Left ventricle myocardium inferior (tissue), 1 donor: ENCODE measurements at places on chromosomes 6 and 20.

DNA sequence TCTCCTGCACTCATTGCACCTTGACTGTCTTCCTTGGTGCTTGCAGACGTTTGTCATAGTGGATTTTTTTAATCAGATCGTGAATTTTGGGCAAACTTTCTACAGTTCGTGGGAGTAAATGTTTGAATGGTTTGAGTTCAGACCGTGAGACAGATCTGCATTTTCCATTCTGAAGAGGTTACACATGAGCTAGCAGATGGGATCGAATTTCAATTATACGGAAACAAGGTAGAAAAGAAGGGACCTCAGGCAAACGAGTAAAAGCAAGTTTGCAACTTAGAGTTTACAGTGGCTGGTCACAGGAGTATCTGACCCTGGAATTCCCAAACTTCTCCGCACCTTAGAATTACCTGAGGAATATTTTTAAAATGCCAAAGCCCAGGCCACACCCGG lies 17.2 kb upstream of the NCR2 start:
- no peak for DNase-seq

DNA sequence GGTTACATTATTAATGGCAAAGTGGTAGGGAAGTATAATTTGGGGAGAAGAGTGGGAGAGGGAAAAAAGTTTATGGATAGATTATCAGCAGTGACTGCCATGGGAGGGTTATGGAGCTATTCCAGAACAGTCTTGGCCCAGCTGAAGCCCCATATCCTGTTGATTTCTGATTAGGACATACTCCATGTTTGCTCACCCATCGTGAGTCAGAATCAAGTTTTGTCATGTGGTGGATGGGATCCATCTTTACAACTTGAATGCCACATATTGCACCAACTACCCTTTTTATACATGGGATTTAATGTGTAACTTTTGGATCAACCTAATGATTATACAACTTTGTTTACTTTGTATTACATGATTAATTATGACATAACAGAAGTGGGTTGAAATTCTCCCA lies 217.0 kb downstream of the HAO1 start:
- DNase-seq = no peak

DNA sequence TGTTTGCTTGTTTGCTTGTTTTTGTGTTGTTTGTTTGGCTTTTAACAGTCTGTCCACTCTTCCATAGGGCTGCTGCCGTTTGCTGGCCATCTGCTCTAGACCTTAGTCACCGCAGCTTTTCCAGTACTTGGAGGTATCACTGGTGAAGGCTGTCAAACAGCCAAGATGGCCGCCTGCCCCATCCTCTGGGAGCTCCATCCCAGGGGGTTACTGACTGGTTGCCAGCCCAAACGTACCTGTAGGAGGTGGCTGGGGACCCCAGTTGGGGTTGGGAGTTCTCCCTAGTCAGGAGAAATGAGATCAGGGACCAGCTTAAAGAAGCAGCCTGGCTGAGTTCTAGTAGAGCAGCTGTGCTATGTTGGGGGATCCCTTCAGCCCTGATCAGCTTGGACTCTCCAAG lies 418.4 kb downstream of the KHDRBS2 start:
- DNase-seq = no peak

- no peak for DNase-seq
Measured at GRCh38 chr6:41937861-41938574, 3.6 kb downstream of the CCND3 start.

DNA sequence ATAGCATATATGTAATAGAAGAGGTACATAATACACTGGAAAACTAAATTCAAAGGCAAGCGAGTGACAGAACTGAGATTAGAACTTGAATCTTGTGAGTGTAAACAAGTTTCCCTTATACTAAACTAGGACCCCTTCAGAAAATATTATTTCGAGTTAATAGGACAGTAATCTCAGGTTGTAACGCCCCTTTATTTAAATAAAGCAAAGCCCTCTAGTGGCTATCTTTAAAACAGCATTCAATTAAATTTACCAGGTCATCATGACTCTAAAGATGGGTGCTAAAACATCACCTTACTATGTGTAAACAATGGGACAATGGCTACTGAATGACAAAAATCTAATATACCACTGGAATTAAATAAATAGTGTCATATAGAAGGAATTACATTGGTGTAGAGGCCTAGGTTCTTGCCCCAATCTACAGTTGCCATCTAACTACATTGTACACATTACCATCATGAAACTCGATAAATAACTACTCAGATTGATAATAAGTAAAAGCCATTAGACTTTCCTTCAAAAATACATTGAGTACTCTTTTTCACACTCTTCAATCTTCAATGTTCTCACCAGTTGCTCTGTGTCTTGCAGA lies 255.4 kb upstream of the IRAK1BP1 start:
- no peak for DNase-seq

DNA sequence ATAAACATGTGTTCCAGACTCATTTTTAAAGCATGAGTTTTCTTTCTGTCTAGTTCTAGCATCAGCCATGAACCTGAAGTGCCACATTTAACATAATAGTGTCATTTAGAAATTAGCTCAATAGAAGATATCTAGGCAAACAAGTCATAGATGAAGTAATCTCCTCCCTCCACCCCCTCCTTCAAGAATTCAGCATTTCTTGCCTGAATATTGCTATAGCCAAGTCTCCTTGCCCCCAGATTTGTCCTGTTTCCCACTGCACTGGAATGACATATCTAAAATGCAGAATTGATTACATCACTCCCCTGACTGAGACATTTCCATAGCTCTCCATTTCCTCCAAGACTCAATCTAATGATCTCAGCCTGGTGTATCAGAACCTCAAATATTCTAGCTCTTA lies 134.9 kb upstream of the BACH2 start:
- no peak for DNase-seq

GRCh38 chr6:152087701-152088100 lies 280.2 kb downstream of the ESR1 start:
- DNase-seq = no peak

- DNase-seq = no peak
Measured at GRCh38 chr6:159880412-159880975, 10.3 kb upstream of the MAS1 start.

GRCh38 chr6:7086488-7086887 lies 21.3 kb upstream of the RREB1 start:
- peak; percentile 30 for DNase-seq

DNA sequence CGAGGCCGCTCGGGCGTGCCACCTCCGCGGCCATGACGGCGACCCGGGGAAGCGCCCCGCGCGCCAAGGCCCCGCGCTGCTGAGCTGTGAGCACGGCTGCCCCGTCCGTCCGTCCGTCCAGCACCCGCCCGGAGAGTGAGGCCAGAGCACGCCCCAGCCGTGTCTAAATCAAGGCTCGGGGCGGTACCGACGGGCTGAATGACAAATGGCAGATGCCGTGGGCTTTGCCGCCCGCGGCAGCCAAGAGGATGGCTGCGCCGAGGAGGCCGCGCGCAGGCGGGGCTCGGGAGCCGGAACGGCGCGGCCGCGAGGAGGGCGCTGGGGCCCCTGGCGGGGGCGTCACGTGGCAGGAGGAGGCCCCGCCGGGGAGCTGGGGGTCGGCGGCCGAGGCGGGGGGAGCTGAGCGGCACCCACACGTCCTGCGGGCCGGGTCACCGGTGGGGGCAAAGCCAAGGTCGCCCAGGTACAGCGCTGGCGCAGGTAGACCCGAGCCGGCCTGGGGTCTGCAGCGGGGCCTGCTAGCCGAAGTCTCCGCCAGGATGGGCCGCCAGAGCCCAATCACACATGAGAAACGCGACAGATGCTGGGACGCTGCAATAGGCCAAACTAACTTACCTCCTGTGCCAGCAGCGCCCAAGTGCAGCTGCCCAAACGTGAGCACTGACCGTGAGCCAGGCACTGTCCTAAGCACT lies at the start of gene PLAGL1:
Gene PLAGL1 (minus strand): TSS at position 140 of the 692 bp plus-strand sequence. CDS start 60,123 bp downstream, outside the sequence.
- peak; percentile 72 for DNase-seq

- DNase-seq = no peak
Measured at GRCh38 chr6:127225497-127225896, 41.2 kb upstream of the RNF146 start.

- DNase-seq = no peak
Measured at GRCh38 chr6:43393602-43394001, 24.2 kb upstream of the ZNF318 start.

DNA sequence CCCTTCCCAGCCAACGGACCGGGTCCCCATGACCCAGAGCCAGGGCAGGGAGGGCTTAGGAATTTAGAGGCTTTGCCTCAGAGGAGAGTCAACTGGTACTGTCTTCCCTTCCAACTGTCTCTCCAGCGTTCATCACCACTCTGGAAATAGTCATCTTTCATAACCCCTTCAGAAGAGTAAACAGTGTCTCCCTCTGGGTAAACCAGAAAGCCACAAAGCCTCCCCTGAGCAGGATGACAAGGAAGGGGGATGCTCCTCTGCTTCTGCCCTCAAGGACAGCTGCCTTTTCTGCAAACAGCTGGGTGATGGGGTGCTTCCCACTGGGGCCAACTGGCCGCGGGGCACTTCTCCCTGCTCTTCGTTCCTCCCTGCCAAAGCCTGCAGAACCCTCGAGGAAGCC lies 90.1 kb downstream of the PSMG4 start:
- DNase-seq = no peak

DNA sequence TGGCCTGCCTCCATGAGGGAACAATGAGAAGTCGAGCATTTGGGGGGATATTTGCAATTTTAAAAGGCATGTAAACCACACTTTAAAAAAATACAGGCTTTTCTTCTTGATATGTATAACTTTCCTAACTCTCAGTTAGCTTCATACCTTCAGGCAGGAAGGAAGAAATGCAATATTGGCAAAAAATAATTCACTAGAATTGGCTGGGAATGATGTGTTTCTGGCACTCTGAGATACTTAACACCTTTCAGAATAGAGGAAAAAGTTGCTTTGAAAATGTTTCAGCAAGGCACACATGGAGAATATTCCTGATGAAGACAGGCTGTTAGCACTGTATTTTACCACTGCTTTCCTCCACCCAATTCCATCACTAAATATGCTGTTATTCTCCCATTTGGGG lies 747.6 kb downstream of the HDGFL1 start:
- DNase-seq = no peak

DNA sequence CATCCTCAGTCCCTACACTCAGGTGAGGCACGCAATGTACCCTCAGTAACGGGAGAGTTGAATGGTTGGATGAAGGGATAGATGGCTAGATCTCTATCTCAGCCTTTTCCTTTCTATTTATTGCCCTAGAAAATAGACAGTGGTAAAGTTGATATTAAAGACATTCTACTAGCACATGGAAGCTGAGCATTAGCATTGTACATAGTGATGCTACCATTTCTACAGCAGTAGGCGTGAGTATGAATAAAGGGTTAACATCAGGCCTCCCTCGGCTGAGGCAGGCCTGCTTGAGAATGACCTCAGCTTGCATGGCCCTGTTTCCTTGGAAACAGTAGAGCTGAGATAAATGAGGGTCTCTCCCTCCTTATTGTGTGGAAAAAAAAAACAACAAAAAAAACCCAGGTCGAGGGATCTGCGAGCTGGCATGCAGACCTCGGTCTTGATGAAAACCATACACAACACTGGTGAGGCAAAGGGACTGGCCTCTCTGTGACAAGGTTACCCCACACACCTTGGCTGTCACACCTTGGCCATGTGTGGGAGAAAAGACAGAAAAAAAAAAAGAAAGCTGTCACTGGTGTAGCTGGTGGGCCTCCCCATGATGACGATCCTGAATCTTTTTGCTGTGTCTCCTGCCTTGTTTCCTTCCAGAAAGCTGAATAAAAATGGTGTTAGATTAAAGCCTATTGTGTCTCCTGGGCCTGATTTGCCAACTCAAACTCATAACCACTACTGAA lies 160.0 kb downstream of the HACE1 start:
- no peak for DNase-seq

- DNase-seq = no peak
Measured at GRCh38 chr6:14738933-14739332, 506.9 kb upstream of the JARID2 start.

DNA sequence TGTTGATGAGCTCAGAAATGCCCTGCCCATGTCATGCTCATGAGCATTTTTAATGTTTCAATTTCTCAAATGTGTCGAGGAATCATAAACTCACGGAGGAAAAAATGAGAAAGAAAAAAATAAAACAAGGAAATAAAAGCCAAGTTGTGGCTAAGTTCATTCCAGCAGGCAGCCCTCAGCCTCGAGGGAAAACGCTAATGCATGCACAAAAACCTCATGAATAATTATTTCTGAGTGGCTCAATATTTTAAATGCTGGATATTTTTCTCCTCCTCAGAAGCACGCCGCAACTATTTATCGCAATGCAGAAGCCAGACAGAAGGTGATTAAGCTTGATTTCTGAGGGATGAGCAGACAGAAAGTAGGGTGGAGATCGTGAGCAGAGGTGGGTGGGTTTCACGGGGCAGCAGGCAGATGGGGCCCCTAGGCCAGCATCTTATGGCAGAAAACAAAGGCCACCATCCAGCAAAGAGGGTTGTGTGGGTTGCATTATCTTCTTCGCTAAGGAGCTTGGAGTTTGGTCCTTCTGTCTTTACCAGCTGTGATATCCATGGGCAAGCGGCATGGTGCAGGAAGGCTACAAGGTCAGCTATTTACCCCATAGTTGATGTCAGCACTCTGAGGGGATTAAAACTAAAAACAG lies 151.5 kb upstream of the LRFN2 start:
- DNase-seq = no peak

- DNase-seq = no peak
Measured at GRCh38 chr6:16374016-16374415, 135.6 kb downstream of the GMPR start.

- no peak for DNase-seq
Measured at GRCh38 chr6:57021086-57021720, 25.3 kb upstream of the KIAA1586 start.

DNA sequence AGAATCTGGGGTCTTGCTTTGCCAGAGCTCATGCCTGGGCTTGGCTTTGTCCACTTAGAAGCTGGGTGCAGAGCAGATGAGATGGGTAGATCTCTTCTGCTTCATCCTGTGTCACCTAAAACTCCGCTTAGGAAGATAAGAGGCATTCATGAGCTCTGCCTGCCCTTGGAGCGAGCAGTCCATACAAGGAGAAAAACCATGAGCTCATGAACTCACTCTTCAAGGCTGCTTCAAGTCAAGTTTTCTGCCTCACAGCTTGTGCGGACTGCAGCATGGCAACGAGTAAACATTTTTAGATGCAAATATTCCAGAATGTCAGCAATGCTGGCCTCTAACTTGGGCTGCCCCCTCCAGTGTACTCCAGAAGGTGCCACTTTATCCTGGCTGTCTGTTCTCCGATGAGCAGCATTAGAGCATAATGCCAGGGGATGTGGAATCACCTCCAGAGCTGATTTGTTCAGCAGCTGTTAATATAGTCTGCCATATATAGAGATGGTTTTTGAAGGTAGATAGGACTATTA lies 10.7 kb upstream of the UQCC2 start:
- DNase-seq = no peak

GRCh38 chr6:74091136-74091793 lies 395.3 kb downstream of the CD109 start:
- no peak for DNase-seq

DNA sequence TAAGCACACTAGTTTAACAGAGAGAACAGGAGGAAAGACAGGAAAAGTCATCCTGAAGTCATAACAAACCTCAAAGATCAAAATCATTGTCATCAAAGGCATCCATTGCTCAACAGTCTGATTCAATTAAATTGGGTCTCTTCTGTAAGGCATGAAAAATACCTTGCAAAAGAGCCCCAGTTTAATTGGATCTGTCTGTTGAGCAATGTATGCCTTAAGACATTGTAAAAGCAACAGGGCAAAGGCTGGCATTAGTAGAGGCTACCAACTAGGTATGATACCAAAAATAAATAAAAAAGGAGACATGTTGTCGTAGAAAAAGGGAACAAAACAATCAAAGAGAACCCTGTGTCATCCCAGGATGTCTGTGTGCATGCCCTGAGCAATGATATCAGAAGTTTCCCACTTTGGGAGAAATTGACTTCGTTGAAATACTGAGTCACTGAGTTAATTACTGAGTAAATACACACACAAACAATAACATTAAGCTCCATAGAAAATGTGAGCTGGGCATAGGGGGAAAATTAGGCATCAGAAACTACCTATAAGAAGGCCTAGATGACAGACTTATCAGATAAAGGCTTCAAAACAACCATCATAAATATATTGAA lies 1013.8 kb upstream of the CITED2 start:
- no peak for DNase-seq
